ENCODE measurements at places on chromosomes 6 and 20.

DNA sequence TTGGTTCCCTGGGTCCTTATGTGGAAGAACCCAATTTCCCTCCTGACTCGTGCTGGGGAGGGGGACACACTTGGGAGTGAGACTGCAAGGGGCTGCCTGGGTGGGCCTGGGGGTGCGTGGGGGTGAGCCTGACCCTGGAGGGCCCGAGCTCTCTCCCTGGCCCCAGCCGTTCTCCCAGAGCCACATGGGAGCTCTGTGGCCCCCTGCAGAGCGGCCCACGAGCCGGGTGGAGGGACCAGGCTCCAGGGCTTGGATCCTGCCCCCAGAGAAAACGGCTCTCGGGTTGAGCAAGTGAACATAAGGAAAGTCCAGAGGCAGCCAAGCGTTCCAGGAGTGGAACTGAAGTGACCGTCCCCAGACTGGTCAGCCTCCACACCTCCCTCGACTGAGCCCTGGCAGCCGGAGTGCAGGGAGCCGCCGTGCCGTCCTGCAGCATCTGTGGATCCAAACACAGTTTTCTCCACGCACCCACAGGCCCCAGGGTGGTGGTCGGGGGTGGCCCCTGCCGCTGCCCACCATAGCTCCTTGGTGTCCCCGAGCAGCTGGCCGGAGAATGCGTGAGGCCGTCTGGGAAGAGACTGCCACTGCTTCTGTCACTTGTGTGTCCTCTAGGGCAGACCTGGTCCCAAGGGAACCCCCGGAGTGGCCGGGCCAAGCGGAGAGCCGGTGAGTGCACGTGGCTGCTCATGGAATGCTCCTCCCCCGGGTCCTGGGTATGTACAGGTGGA lies 10.6 kb downstream of the COL9A3 start:
- no peak for DNase-seq

DNA sequence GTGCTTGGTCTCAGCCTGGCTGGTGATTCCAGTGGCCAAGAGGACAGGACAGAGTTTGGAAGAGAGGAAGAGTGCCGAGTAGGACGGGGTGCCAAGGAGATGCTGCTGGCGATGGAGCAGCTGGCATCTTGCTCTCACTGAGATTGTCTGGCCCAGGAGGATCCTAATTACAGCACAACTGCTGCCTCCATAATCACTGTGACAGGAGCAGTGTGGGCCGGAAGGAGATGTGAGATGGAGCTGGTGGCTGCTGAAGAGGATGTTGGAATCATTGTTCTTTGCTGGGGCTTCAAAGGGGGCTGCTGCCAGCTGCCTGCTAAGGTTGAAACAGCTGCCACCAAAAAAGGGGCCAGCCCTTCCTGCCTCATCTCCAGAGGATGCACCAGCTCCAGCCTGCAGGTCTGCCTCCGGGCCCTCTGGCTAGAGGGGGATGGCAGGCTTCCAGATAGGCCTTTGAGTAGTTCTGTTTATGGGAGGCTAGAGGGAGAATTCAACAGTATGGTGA lies 214.4 kb downstream of the RNF144B start:
- no peak for DNase-seq

DNA sequence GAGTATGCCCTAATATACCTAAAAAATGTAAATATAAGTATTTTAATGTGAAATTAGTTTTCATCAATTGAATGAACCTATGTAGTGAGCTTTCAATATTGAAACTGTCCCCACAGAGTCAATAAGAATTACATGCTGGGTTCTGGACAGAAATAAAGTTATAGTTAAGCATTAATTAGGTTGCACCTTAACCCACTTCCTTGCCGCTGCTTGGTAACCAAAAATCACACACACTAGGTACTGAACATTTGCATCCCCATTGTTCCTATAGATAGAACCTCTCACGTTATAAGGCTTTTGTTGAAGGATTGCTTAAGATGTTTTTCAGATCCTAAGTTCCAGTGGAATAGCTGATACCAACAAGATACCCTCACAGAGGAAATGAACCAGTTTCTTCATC lies 237.1 kb upstream of the OPRM1 start:
- no peak for DNase-seq

GRCh38 chr6:169789944-169790927 lies 38.8 kb downstream of the ERMARD start:
- peak; percentile 61 for DNase-seq

Measured in activated CD4-positive, alpha-beta T cell treated with anti-CD3 and anti-CD28 coated beads for 24 hours (primary cell).